Large intestine (tissue), 12 donors: ENCODE measurements at places on chromosomes 12 and 14. TPM values are rescaled to one million over a fixed set of nuclear protein-coding genes. Genes with fewer than 3 reads are reported as not detected.

OTX2 gene
- polyA plus RNA-seq: not detected

STK38L gene
- 33.7 TPM for polyA plus RNA-seq

RAB15 gene
- polyA plus RNA-seq: 22.8 TPM

LRP1-AS gene
- polyA plus RNA-seq: 1.7 TPM

STYK1 gene
- polyA plus RNA-seq: 0.94 TPM

MIPOL1 gene
- 10.0 TPM for polyA plus RNA-seq

NRXN3 gene
- polyA plus RNA-seq: 12.8 TPM

IRAK3 gene
- polyA plus RNA-seq: 3.4 TPM

NTF3 gene
- polyA plus RNA-seq: 2.1 TPM

SLC15A5 gene
- polyA plus RNA-seq: not detected

ALDH2 gene
- polyA plus RNA-seq: 100 TPM

TMEM132C gene
- 1.3 TPM for polyA plus RNA-seq

ESR2 gene
- polyA plus RNA-seq: 0.66 TPM

MYRFL gene
- 14.9 TPM for polyA plus RNA-seq

INHBC gene
- 0.40 TPM for polyA plus RNA-seq

ZFHX2 gene
- polyA plus RNA-seq: 4.1 TPM
